ENCODE measurements at places on chromosomes 1 and 21.

DNA sequence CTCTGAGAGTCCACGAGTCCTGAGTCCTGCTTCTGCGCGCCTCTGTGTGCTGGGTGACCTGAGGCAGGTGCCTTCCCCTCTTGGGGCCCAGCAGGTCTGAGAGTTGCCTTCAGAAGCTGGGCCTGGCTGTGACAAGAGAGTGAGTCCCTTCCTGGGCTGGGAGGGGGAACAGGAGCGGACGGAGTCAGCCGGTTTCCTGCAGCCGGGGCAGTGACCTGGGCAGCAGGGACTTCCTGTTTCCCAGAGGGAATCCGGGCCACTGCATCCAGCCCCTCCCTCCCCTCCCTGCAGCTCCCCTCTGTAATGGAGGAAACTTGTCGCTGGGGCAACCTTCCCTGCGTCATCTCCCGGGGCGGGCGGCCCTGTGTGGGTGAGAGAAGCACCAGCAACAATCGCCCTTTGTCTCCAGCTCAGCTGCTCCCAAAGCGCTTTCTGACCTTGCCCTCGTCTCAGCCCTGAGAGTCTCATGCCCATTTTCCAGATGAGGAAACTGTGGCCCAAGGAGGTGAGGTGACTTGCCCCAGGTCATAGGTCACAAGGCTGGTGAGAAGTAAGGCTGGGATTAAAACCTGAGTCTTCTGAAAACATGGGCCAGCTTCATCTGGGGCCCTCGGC is 61.1 kb downstream of the SDC3 start:
- peak; percentile 14 for DNase-seq

- no peak for DNase-seq
These were observed 176.6 kb upstream of the PBX1 start for GRCh38 chr1:164382384-164382783.

DNA sequence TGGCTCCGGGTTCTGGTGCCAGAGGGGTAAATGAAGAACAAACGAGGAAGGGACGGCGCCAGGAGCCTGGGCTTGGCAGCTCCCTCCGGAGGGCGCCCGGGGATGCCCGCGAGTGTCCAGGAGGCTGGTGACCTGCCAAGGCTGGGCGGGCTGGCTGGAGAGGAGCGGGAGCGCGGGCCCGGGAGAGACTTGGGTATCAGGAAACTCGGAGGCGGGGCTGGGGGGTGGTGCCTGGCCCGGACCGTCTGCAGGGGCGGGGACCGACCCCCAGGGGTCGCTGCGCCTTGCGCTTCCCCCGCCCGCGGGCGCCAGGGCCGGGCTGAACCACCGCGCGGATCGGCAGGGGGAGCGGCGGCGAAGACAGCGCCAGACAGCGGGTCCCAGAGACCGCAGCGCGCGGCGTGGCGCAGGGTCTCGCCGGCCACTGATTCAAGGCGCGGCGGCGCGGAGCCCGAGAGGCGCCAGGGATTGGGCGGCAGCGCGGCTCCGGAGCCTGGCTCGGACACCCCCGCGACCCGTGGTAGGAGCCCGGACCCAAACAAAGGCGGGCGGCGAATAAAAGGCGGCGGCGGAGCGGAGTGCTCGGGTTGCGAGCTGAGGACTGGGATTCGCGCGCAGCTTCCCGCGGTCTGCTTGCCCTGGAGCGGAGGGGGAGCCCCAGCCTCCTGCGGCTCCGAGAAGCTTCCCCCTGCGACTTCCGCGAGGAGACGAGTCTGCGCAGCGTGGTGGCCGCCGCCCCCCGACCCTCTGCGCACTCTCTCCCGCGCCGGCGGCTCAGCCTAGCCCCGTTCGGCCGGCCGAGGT is at the start of gene DISP3:
Gene DISP3 (plus strand): TSS at position 585 of the 804 bp plus-strand sequence. CDS start 21,838 bp downstream, outside the sequence.
- peak; percentile 78 for DNase-seq

DNA sequence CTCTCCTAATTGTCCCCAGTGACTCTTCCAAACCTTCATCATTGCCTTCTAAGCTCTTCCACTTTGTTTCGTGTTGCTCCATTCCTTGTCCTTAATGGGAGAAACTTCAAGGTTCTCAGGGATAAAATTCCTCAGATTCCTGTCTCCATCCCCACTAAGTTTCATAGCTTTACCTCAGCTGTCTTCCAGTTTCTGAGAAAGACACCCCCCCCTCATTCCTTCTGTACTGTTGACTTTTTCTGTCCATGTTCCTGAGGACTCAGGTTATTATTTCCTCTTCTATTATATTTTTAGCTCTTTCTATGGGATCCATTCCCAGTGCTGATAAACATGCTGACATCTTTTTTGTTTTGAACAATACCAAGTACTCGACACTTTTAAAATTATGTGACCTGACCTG is 215.3 kb upstream of the PTGFR start:
- peak; percentile 88 for DNase-seq

DNA sequence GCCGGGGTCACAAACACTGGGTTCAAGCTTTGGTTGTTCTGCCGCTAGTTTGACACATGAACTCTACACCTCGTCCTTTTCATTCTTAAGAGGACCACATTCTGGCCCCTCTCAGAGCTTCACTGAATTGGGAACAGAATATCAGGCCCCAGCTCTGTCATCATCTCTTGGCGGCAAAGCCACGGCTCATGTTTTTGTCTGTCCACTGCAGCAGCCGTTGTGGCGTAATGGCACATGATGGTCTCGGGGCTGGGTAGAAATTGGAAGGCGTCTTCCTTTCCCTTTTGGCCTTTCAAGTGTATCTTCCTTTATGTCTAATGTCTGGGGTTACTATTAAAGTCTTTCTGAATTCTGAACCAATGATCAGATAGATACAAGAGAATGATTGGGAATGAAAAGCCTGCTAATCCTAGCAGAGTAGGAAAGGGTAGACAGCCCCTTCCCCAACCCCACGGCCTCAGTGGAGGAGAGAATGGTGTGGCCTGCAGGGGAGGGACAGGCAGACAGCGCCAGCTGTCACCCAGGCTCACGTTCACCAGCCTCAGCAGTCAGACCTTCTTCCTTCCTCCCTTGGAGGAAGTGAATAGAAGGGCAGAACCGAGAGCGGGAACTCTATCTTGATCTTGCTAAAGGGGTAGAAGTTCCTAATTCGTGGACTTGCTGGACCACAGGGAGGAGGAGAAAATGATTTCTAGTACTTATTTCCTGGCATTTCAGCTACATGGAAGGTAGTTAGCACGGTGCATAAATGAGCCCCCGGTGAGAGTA is 498.1 kb downstream of the KIF26B start:
- no peak for DNase-seq

DNA sequence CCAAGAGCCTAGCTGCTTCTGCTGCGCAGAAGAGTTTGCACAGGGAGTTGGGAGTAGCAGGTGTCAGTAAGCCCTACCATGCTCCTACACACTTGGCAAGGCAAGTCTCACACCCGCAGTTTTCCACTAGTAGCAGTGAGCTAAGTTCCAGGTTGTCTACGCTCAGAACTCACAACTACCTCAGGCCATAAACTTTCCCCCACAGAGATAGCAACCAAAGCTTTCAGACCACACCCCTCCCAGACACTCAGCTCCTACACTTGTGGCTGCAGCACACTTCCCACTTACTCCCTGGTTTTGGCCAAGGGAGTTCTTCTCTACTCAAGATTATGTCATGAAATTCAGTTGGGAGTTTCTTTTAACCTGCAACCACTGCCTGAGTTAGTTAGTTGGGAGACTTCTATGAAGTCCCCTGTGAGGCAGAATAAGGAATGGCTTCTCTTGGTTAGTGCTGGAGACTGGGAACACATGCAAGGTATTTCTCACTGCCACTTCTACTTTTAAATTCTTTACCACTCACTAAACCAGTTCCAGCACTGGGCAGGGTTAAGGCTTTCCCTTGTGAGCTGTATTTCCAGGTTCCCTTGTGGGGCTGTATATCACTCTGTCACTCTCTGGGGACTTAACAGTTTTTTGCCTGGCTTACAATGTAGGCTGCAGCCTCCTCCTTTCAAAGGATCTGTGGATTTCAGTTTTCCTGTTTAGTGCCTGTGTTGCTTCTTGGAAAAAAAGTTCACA is 18.3 kb upstream of the MAB21L3 start:
- no peak for DNase-seq

GRCh38 chr1:125064481-125064880 is 3879.7 kb downstream of the SRGAP2C start:
- DNase-seq: no peak

- peak; percentile 70 for DNase-seq
These were observed 373.0 kb upstream of the ADAMTS5 start for GRCh38 chr21:27339902-27340301.

DNA sequence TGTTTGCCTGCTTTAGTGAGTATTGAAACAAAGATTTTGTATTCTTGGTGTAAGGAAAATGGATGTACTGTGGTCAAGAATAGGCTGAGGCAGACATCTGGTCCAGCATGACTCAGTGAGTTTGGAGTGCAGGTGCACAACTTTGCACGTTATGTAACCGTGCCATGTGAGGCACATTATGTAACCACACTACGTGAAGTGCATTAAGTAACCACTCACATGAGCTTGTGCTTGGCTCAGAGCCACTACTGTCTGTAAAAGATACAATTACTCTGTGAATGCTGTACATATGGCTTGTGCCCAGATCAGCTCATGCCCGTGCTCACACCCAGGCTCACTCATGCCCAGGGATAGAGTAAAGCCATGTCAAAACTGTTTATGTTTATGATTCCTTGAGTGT is 216.8 kb downstream of the CTH start:
- no peak for DNase-seq

- DNase-seq: peak; percentile 51
These were observed 17.7 kb downstream of the RGS8 start for GRCh38 chr1:182666706-182667105.

DNA sequence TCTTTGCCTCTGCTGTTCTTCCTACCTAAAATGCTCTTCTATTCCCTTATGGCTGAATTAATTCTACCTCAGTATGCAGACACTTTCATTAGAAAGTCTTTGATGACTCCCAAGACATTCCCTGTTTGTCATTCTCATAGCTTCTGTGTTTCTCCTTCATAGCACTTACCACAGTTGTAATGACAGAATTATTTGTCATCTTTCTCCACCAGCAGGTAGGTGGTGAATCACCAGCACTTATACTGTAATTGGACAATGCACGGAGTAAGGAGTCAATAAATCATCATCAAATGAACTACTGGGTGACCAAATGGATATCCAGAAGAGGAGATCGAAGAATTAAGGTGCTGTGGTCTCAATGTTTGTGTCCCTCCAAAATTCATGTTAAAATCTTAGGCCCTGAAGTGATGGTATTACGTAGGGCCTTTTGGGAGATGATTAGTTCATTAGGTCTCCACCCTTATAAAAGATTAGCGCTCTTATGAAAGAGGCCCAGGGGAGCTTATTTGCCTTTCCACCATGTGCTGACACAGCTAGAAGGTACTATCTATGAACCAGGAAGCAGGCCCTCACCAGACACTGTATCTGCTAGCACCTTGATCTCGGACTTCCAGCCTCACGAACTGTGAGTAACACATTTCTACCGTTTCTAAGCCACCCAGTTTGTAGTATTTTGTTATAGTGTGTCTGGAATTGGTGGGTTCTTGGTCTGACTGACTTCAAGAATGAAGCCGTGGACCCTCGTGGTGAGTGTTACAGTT is 2.4 kb upstream of the CCT8 start:
- DNase-seq: peak; percentile 37

GRCh38 chr21:41962425-41962966 is 8.7 kb upstream of the C2CD2 start:
- no peak for DNase-seq

- no peak for DNase-seq
These were observed 23.2 kb upstream of the C1orf146 start for GRCh38 chr1:92194511-92194910.

DNA sequence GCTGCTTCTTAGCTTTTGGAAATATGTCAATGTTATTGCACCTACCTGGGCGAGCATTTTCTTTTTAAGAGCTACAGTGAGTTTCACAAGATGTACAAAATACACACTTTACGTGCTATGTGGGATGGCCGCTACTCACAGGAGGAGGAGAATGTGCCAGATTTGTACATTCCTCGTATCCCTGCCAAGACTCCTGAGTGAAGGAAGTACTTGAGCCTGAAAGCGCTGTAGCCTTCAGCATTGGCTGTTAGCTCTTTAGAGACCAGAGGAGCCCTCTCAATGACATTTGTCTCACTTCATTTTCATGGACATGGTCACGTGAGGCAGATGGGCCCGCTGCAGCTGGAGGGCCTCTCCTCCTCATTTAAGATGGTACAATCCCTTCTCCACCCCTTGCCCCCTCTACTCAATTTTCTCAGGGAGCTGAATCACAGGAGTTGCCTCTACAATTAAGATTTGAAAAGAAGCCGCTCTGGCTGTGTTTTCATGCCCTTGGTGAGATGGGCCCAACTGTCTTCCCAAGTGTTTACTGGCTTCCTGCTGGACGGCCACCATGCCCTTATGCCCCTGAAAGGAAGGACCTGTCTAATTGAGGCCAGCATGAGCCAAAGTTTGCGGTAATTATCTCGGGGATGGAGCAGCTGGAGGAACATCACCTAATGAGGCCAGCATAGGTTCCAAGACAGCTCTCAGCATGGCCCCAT is 442.6 kb downstream of the PRDM2 start:
- DNase-seq: peak; percentile 7

GRCh38 chr1:14923727-14924452 is 229.7 kb upstream of the TMEM51 start:
- peak; percentile 45 for DNase-seq

DNA sequence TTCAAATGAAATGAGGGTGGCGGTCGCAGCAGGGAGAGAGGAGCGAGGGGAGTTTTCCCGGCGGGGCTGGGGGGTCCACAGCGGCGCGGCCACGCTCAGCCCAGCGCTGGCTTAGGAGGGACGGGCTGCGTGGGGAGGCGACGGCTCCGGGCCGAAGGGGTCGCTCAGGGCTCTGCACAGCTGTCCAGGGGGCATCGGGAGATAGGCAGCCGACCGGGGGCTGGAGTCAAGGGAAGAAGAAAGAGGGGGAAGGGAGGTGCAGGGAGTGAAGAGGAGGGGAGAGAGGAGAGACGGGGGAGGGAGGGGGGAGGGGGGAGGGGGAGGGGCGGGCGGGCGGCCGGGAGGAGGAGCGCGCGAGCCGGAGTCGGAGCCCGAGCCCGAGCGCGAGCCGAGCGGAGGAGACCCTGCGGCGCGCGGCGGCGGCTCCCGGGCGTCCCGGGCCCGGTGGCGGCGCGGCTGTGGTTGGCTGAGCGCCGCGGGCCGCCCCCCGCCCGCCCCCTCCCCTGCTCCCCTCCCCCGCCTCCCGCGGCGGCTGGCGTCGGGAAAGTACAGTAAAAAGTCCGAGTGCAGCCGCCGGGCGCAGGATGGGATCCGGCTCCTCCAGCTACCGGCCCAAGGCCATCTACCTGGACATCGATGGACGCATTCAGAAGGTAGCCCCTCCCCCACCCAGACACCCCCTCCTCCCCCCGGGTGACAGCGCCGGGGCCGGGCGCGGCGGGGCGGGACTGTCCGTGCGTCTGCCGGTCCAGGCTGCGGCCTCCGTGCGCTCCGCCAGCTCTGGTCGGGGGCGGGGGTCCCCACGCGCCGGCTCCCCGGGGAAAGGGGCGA is at the start of gene PDE9A:
Gene PDE9A (plus strand): TSS at position 391 of the 831 bp plus-strand sequence. CDS start 194 bp downstream, at position 585.
- no peak for DNase-seq

- DNase-seq: no peak
These were observed 156.3 kb downstream of the PAPPA2 start for GRCh38 chr1:176619261-176619660.

- no peak for DNase-seq
These were observed 529.5 kb downstream of the COL11A1 start for GRCh38 chr1:102578804-102579203.

- DNase-seq: no peak
These were observed 2.0 kb upstream of the C1orf174 start for GRCh38 chr1:3902111-3902511.
